ENCODE measurements at places on chromosomes 1 and 21. TPM values are rescaled to one million over a fixed set of nuclear protein-coding genes. Genes with fewer than 3 reads are reported as not detected.

Gene PPIAL4G
- not detected for total RNA-seq

Gene CHI3L1
- not detected for total RNA-seq

Gene PEAR1
- total RNA-seq = 7.8 TPM

Gene SPRR3
- total RNA-seq = not detected

Gene LMNA
- 756 TPM for total RNA-seq

Gene MATN1
- total RNA-seq = 0.15 TPM
